ENCODE measurements at places on chromosomes 7 and 10.

- no peak for DNase-seq
These were observed 29.7 kb downstream of the PLPP4 start for GRCh38 chr10:120486671-120487205.

GRCh38 chr10:20713420-20713819, 183.7 kb downstream of the NEBL start:
- no peak for DNase-seq

GRCh38 chr10:86073199-86073977, 293.2 kb downstream of the GRID1 start:
- DNase-seq: no peak

GRCh38 chr10:80133206-80133605, 676 bp downstream of the PLAC9 start:
- DNase-seq: no peak

GRCh38 chr10:28250358-28250757, 52.5 kb downstream of the MPP7 start:
- DNase-seq: no peak

- no peak for DNase-seq
These were observed 116.6 kb downstream of the CREB5 start for GRCh38 chr7:28528899-28529298.

DNA sequence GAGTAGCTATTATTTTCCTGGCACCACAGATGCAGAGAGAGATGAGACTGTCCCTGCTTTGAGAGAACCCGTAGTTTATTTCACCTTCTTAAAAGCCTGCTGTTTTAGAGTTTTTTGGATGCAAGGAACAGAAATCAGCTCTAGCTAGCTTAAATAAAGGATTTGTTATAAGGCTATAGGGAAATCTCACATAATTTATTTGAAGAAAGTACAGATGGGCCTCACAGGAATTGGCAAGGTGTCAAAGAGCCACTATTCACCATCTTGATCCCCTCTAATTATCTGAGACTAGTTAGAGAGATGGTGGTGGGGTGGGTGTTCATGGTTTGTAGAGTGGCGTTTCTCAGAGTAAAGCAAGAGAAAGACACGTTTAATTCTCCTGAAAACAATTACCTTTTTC, 7.3 kb downstream of the KMT2E start:
- DNase-seq: no peak

- DNase-seq: no peak
These were observed 47.8 kb downstream of the ZFAND4 start for GRCh38 chr10:45624724-45625123.

DNA sequence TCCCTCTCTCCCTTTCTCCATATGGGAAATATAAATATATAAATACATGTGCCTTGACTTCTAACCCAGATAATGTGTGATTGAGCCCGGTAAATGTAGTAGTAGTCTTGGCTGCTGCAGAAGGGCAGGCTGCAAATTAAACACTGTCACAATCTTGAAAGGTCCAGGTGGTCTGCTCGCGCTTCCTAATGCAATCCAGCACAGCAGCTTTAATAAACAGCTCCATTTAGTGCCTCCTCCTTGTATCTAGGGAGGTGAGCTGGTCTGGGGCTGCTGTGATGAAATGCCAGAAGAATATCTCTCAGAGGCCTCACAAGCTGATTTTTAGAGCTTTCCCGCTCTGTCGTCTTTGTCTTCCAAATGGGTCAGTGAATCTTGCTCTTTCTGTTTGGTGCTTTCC, 782 bp downstream of the POU6F2 start:
- DNase-seq: no peak

- DNase-seq: no peak
These were observed 24.8 kb downstream of the DPCD start for GRCh38 chr10:101612872-101613271.

DNA sequence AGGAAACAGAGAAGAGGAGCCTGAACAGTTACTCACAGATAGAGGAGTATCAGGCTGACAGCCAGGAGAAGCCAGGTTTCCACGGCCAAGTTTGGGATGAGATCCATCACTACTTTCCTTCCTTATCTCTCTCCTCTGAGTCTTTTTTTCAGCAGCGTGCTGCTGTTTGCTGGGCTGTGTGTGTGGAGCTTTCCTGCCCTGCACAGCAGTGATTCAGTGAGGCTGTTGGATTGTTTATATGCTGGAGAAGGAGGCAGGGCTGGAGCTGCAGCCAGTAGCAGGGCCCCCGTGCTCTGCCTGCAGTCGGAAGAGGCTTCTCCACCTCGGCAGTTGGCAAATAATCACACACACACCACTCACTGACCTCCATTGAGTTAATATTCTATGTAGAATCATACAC, at the start of gene CYP3A7:
CYP3A7 (minus strand) TSS at position 210 of the 400 bp plus-strand sequence; CDS start at position 107, 103 bp downstream.
- DNase-seq: no peak

DNA sequence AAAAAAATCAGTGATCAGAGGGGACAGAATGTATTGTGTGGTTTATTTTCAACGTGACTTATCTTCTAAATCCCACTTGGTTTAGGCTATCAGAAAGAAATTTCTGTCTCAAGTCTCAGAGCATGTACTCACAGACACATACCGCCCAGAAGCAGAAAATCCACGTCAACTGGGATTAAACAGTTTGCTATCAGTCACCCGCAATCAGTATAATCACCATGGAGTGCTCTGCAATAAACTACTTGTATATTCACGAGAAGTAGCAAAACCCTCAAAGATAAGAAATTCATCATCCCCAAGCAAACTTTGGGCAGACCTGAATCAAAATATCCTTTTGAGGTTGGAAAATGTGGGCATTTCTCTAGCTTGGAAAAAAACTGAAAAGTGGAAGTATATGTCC, 259.1 kb downstream of the FGFR2 start:
- no peak for DNase-seq

- no peak for DNase-seq
These were observed 7.3 kb downstream of the RP9 start for GRCh38 chr7:33101906-33102305.

GRCh38 chr7:117781707-117782106, 91.5 kb downstream of the CTTNBP2 start:
- no peak for DNase-seq

GRCh38 chr10:116840389-116841075, 8.8 kb upstream of the ENO4 start:
- no peak for DNase-seq

DNA sequence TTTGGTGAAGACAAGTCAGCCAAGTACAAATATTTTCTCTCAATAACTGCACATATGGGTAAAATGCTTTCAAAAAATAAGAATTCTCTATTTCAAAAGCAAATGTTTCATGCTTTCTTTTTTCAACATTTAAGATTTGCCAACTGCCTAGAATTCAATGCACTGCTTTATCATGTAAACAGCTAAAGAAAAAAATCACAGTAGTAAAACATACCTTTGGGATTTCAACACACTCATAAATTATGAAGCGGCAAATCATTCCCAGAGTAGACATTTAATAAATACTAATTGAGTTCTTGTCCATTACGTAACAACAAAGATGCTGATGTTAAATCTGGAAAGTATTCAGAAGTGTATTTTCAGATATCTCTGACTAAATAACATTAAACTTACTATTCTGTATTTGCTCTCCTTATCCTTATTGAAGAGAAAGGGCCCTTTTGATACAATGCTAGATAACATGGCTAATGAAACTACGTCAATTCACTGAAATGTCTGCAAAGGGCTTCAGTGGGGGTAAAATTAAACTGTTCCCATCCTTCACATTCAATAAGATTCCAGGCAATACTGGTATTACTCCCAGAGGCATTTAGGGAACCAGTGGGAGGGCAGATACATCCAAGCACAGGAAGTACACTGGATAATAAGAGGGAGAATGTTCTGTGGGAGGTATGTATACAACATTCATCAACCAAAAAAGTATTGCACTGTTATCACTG, 13.9 kb downstream of the NAPEPLD start:
- no peak for DNase-seq

- DNase-seq: no peak
These were observed 302.6 kb upstream of the SEMA3D start for GRCh38 chr7:85489498-85489897.

- DNase-seq: no peak
These were observed 10.0 kb downstream of the CYP3A43 start for GRCh38 chr7:99837649-99838361.

DNA sequence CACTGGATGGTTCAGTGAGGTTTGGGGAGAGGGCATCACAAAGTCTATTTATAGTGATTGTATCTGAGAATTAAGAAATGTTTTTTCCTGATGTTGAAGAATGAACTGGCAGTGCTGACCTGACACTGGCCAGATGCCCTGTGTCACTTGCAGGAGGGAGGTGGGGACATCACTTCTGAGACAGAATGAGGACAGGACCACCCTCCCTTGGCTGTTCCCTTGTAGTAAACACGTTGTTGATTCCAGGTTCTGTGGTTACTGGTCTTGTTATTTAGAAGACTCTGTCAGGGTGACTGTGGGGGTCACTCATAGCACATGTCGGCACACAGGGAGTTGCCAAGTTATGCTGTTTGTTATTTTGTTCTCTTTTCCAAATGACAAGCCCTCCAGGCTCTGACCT, 126.4 kb downstream of the ADCY1 start:
- DNase-seq: no peak

DNA sequence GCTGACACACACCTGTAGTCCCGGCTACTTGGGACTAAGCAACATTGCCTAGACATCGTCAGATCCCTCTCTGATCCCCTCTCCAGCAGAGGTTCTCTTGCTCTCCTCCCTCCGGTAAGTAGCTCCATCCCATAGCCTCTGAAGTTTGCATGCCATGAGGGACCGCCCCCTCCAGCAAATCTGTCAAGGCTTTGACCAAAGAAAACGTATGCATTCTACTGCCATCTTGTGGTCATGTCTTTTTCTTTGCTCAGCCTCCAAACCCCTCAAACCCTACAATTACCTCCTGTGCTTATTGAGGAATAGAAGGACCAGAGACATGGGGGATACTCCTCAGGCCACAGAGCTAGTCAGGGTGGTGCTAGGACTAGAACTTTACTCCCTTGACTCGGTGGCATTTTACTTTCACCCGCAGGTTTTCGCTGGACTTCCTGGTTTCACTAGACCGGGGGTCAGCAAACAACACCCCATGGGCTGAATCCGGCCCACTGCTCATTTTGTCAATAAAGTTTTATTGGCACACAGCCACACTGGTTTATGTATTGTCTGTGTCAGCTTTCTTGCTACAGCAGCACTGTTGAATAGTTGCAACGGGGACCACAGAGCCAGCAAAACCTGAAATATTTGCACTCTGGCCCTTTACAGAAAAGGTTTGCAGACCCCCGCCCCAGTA, 202.6 kb upstream of the FOXK1 start:
- DNase-seq: no peak

- DNase-seq: no peak
These were observed 2.3 kb downstream of the DNTT start for GRCh38 chr10:96306516-96306915.

DNA sequence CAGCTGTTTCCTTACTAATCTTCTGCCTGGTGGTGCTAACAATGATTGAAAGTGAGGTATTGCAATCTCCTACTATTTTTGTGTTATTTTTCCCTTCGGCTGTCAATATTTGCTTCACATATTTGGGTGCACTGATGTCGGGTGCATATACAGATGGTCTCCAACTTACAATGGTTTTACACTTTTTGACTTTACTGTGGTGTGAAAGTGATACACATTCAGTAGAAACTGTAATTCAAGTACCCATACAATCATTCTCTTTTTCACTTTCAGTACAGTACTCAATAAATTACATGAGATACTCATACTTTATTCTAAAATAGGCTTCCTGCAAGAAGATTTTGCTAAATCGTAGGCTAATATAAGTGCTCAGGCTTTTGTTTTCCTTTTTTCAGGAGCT, 73.2 kb downstream of the RNF216 start:
- no peak for DNase-seq

- DNase-seq: no peak
These were observed 162.9 kb downstream of the FANK1 start for GRCh38 chr10:126059076-126059826.

DNA sequence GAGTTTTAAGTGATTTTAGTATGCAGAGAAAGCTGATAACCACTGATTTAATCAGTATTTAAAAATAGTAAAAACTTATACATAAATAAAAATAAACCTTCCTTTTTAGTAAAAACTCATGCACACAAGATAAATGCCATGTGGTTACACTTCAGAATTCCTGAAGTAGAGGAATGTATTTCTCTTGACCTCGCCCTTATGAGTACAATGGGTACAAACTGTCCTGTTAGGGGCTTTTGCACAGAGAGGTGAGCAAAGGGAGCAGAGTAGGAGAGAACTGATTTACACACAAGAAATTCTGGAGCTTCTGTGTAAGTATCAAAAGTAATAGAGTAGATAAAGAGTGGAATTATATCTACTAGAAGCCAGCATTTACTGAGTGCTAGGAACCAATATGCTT, 279.6 kb downstream of the PPP1R3A start:
- no peak for DNase-seq

GRCh38 chr10:59877191-59877671, 29.1 kb downstream of the CCDC6 start:
- no peak for DNase-seq

Measured in stimulated activated CD8-positive, alpha-beta memory T cell treated with anti-CD3 and anti-CD28 coated beads, Interleukin-15, amount 100 ng/mL, for 1 hour (primary cell).